Stimulated activated CD8-positive, alpha-beta memory T cell treated with anti-CD3 and anti-CD28 coated beads, Interleukin-7, amount 100 ng/mL, for 48 hours (primary cell): ENCODE measurements at places on chromosomes 5 and 9.

DNA sequence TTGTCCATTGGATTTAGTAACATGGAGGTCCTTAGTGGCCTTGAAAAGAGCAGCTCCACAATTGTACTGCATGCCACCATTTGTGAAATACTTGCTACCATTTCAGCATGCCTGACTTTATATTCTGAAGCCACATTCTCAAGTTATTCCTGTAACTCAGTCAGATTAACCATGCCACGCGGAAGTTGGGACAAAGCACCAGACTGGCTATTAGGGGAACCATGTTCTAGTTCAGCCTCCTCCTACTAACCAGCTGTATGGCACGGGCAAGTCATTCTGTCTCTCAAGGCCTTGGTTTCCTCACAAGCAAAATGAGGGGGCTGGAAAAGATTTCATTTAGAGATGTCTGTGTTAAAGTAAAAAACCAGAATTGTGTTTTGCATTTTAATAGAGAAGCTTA lies 418.0 kb downstream of the PLK2 start:
- DNase-seq, result no peak

DNA sequence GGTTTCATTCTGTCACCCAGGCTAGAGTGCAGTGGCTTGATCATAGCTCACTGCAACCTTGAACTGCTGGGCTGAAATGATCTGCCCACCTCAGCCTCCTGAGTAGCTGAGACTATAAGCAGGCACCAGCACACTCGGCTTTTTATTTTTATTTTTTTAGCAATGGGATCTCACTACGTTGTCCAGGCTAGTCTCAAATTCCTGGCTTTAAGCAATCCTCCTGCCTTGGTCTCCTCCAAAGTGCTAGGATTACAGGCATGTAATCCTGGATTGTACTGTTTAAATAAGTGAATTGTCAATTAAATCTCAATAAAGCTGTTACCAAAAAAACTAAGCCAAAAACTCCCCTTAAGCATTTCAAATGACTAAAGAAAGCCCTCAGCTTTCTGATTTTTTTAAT lies 18.9 kb downstream of the GOLPH3 start:
- no peak for DNase-seq

DNA sequence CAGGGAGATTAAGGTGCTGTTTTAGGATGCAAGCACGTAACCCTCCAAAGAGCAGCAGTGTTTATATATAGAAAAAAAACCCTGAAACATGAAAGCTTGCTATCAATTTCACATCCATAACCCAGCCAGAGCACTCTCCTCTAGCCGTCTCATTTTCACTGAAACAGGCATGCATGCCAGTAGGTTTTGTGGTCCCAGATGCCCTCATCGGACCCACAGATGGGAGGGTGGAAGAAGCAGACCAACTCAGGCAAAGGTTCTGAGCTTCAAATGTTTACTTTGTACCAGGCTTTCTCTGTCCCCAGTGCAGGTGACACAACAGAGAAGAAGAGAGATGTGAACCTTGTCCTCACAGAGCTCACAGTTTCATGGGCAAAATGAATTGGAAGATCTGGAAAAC lies 127.4 kb upstream of the ATP10B start:
- DNase-seq, result no peak

- DNase-seq, result no peak
These were observed 280.4 kb downstream of the TMEM167A start for GRCh38 chr5:82796643-82797416.

DNA sequence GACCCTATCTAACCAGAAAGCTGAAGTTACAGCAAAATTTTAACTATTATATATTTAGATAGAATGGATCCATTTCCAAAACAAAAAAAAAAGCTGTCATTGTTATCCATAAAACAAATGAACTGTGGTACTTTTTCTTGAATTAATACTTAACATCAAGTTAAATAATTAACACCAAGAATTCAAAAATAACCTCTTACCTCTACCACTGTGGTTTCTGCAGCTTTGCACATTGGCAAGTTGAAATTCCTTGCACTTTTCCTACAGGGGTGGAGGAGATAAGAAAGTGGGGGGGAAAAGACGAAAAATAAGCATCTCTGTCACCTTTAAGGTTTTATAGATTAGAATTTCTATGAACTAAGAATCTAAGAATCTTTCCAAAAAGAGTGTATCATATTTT lies 30.0 kb downstream of the OXCT1 start:
- DNase-seq, result no peak

DNA sequence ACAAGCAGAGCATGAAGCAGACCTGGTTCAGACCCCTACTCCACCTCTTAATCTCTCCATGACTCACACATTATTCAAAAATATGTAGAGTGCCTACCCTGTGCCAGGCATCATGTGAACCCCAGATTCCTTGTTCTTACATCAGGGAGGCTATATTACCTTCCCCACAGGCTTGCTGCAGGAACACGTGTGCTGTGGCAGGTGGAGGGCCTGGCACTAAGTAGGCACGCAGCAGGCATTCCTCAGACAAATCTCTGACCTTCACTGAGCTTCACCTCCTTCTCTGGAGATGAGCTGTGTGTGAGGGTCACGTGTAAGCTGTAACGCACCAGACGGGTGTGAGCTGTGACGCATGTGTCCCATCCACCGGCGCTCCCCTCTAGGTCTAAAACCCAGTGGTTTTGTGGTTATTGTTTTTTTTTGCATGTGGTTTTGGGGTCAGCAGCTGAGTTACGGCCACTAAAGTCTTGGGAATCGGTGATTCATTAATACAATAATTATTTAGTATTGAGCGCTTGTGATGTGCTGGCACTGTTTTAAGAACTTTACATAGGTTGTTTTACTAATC lies 30.3 kb downstream of the ANGPTL2 start:
- no peak for DNase-seq

- no peak for DNase-seq
These were observed 25.0 kb upstream of the C5orf47 start for GRCh38 chr5:173963867-173964441.

GRCh38 chr5:141084487-141084989 lies 9.9 kb upstream of the PCDHB2 start:
- no peak for DNase-seq

DNA sequence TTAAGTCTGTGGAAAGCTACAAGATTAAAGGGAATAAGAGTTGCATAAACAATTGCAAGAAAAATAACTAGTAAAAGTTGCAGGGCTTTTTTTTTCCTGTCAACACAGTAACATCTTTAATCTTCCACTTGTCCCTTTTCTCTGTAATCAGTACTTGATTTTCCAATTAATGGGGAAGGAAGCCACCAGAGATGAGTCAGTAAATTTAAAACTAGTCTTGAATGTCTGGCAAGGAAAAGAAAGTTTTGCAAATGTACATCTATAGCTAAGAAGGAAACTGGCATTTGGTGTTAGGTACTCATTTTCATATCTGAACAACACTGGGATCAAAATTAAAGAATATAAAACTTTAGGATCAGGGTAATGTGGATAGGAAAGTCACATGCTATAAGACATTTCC lies 17.1 kb downstream of the DAP start:
- DNase-seq, result no peak

GRCh38 chr9:137417161-137418021 lies 5.6 kb downstream of the EXD3 start:
- no peak for DNase-seq

GRCh38 chr5:8905021-8905420 lies 640.9 kb downstream of the SEMA5A start:
- no peak for DNase-seq

DNA sequence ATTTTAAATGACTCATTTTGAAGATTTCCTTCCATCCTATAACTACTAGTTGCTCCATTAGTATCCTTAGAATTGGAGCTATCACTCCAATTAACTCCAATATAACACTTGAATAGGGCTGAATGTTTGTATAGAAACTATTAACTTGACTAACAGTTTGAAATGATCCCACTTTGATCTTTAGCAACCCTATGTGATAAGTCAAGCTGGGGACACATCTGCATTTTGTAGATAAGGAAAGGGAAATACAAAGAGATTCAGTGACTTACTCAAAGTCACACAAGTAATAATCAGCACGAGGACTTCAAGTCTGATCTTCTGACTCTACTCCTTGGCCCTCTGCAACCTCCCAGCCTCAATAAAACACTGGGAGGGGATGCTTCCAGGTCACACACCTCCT lies 101.1 kb downstream of the TMEM215 start:
- DNase-seq, result no peak

DNA sequence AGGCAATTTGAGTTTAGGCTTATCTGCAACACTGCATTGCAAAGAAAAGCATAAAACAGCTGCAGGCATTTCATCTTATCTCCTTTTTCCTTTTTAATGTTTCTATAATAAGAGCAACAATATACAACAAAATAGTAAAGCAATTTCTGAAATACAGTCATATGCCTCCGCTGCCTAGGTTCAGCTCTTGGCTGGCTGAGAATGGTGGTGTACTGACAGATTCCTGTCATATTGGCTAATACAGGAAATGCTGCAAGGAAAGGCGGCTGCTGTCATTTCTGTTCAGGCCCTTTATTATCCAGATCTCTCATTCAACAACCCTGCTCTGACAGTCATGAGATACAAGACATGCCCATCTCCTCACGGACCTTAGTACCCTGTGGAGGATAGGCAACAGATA lies 677.0 kb downstream of the TAF11L14 start:
- no peak for DNase-seq

DNA sequence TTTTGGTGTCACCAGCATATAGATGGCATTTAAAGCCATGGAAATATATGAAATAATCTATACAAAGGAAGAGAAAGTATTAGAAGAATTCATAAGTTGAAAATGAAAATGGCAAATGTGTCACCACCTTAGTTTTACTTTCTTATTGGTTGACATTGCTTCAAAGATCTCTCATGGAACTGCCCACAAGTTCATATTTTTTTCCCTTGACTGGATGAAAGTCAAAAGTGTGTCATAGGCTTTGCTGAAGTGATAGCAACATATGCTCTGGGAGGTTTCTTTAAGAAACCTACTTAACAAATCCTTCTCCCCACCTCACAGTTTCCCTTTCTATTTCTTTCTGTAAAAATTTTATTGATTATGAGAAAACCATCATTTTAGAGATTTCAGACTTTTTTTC lies 127.2 kb downstream of the VPS13A start:
- DNase-seq, result no peak

DNA sequence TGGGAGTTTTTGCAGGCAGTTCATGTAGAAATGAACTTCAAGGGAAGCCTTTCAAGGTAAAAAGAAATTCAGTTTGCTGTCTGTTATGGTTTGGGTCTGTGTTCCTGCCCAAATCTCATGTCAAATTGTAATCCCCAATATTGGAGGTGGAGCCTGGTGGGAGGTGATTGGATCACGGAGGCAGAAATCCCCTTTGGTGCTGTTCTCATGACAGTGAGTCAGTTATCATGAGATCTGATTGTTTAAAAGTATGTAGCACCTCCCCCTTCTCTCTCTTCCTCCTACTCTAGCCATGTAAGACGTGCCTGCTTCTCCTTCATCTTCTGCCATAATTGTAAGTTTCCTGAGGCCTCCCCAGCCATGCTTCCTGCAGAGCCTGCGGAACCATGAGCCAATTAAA lies 341.4 kb downstream of the ARHGEF28 start:
- no peak for DNase-seq

- no peak for DNase-seq
These were observed 102.9 kb upstream of the FSTL4 start for GRCh38 chr5:133715216-133715615.

- no peak for DNase-seq
These were observed 208.7 kb downstream of the ARRDC3 start for GRCh38 chr5:91174396-91174795.

- DNase-seq, result no peak
These were observed 179.8 kb downstream of the ENC1 start for GRCh38 chr5:74460694-74461093.

DNA sequence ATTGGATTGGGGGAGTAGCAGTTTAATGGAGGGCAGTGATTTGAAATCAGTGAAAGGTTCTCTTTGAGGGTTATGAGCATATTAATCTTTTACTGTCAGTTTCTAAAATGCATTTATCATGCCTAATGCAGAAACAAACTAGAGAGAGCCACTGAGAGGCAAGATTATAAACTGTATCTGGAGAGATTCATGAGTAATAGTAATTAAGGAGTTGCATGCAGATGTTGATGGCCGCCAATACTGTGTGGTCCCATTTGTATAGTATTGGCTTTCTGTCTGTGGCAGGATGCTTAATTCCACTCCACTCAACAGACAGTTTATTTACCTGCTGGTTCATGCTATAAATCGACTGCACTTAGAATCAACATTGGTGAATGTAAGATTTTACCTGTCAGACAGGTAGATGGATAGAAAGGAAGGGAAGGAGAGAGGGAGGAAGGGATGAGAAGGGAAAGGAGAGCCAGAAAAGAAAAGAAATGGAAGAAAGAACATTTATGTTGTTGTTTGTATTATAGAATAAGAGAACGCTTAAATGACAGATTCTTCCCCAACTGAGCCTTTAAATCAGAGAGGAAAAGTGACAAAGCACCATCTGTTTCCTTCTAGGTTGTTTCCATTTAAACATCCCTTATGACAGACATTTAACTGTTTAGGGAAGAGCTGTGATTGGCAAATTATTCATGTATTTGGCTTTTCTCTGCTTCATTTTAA lies 146.5 kb downstream of the PAM start:
- no peak for DNase-seq

DNA sequence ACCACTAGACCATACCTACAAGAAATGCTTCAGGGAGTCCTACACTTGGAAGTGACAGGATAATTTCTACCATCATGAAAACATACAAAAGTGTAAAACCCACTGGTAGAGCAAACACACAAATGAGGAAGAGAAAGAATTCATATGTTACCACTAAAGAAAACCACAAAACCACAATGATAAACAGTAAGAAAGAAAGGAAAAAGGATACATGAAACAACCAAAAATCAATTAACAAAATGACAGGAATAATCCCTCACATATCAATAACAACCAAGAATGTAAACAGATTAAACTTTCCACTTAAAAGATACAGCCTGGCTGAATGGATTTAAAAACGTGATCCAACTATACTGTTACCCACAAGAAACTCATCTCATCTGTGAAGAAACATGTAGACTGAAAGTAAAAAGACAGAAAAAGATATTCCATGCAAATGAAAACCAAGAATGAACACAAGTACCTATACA lies 83.4 kb downstream of the LPAR1 start:
- no peak for DNase-seq

DNA sequence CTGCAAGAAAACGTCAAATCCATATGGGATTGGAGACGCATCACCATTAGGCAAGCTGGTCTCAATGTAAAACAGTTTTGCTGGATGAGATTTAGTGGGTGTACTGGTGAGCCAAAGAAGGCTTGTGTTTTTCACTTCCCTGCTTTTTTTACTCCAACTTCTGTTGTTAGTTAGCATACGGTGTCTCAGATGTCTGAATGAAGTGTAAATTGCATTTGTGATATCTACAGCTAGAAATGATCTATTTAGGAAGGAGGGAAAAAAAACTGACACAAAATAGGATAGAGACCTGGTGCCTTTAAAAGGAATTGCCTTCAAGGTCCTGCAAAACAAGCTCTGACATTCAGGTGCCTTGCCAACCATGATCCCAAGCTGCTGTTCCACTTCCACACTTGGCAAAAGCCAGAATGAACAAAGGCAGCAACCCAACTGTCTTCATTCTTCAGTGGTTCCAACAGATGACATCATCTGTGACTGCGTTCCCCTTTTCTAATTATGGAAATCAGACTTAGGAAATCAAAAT lies 104.2 kb upstream of the RAI14 start:
- DNase-seq, result no peak

- DNase-seq, result no peak
These were observed 8.3 kb upstream of the MED7 start for GRCh38 chr5:157150995-157151394.
